Kidney (tissue), 22 donors: ENCODE measurements at places on chromosomes 12 and 14. TPM values are rescaled to one million over a fixed set of nuclear protein-coding genes. Genes with fewer than 3 reads are reported as not detected.

The ARG2 gene
- 19.2 TPM for total RNA-seq

- H3K4me1 ChIP-seq: no peaks in the 10 kb centered on the region
- DNase-seq: no peak
- H3K4me3 ChIP-seq: no peak overlapping the region
- H3K36me3 ChIP-seq: no peaks in the 10 kb centered on the region
- H3K27me3 ChIP-seq: no peaks in the 10 kb centered on the region
Observed at GRCh38 chr12:91017511-91018263, 12.9 kb upstream of the EPYC start.

DNA sequence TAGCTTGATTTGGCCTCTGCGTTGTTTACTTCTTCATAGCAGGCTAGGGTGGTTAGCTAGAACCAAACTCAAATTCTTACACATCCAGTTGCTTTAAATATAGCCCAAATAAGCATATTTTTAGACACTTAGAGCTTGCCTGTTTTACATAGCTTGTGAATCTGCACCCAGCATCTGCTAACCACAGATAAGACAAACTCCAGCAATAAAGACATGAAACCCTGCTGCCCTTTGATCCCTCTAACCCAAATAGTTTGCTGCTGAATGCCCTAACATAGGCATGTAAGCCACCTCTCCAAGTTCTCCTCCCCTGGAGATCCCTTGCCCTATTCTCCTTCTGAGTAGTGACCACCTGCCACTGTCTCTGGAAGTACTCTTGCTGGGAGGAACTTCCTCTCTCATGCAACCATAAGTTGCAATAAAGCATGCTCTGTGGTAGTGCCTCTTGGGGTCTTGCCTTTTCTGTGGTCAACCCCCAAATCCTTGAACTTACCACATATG lies 185.6 kb downstream of the TMEM117 start:
- DNase-seq: no peak
- no peak overlapping the region for H3K4me3 ChIP-seq
- H3K27me3 ChIP-seq: no peaks in the 10 kb centered on the region
- H3K4me1 ChIP-seq: no peaks in the 10 kb centered on the region
- no peaks in the 10 kb centered on the region for H3K36me3 ChIP-seq

The PRKAG1 gene
- total RNA-seq: 57.1 TPM

The CMA1 gene
- total RNA-seq: 2.1 TPM

DNA sequence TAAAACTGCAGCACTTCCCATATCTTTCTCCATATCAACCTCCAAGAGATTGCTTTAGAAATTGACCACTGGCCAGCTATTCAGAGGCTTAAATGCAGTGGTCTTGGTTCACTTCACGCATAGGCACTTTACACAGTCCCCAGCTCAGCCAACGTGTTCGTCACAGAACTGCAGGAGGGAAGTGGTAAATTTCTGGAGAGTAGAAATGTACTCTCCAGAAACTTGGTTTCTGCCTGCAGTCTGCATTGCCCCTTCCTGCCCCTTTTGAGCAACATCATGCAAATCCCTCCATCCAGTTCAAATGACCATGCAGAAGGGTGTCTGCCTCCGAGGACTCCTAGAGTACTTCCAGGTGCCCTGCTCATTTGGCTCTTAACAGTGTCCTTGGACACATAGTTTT lies 42.7 kb upstream of the NEDD1 start:
- no peak for DNase-seq
- H3K27ac ChIP-seq: no peak overlapping the region
- H3K4me3 ChIP-seq: no peak overlapping the region
- H3K27me3 ChIP-seq: no peaks in the 10 kb centered on the region
- no peaks in the 10 kb centered on the region for H3K4me1 ChIP-seq

The OR4E2 gene
- not detected for total RNA-seq

DNA sequence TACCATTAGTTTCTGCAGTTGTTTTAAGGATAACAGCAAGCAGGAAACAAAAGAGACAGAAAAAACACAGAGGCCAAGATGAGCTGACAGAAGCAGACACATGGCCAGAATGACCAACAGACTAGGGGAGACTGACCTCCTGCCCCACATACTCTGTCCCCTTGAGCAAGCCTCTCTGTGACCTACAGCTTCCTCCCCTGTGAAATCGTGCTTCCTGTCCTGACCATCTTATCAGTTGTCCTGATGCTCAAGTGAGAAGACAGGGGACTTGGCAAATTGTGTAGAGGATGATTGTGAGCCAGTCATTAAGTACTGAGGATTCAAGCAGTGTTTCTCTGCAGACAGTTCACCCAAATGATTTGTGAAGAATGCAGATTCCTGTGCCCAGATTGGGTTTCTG lies 229.0 kb downstream of the SLC41A2 start:
- no peak for DNase-seq
- H3K27me3 ChIP-seq: no peaks in the 10 kb centered on the region
- no peak overlapping the region for H3K4me3 ChIP-seq
- H3K4me1 ChIP-seq: no peaks in the 10 kb centered on the region

The SYNDIG1L gene
- 0.13 TPM for total RNA-seq

The PMCH gene
- total RNA-seq: not detected

- H3K4me1 ChIP-seq: no peaks in the 10 kb centered on the region
- no peaks in the 10 kb centered on the region for H3K27me3 ChIP-seq
- H3K27ac ChIP-seq: no peak overlapping the region
- H3K36me3 ChIP-seq: no peaks in the 10 kb centered on the region
- DNase-seq: no peak
Observed at GRCh38 chr12:94731733-94732360, 81.5 kb upstream of the TMCC3 start.

The SLC6A15 gene
- total RNA-seq: 0.28 TPM

- no peak overlapping the region for H3K4me3 ChIP-seq
- DNase-seq: no peak
- no peak overlapping the region for H3K27ac ChIP-seq
- H3K4me1 ChIP-seq: no peaks in the 10 kb centered on the region
- no peaks in the 10 kb centered on the region for H3K27me3 ChIP-seq
Observed at GRCh38 chr14:48253020-48253419, 577.6 kb upstream of the MDGA2 start.

- H3K36me3 ChIP-seq: no peaks in the 10 kb centered on the region
- H3K4me1 ChIP-seq: no peaks in the 10 kb centered on the region
- DNase-seq: no peak
- H3K27ac ChIP-seq: no peak overlapping the region
- no peaks in the 10 kb centered on the region for H3K27me3 ChIP-seq
Observed at GRCh38 chr12:115468087-115468510, 784.1 kb upstream of the TBX3 start.

DNA sequence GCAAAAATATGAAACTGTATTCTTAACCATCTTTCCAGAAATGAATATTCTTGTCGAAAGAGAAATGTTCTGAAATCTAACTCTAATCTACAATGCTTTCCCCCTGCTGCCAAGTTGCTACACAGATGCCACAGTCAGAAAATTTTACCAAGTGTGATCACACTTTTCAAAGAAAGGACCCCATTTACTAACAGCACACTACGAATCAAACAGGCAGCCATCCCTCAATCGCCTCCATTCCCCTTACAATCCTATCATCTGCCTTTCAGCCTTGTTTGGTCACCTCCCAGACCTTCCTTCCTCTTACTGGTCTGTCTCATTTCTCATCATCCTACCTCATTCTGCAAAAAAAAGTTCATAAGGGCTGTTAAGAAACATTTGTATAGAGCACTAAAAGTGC lies 190.1 kb downstream of the MED13L start:
- DNase-seq: no peak
- no peak overlapping the region for H3K4me3 ChIP-seq
- H3K4me1 ChIP-seq: peaks cover 10% of the 10 kb centered on the region
- no peak overlapping the region for H3K27ac ChIP-seq

The PABPN1 gene
- total RNA-seq: 145 TPM

The SLC10A1 gene
- not detected for total RNA-seq

DNA sequence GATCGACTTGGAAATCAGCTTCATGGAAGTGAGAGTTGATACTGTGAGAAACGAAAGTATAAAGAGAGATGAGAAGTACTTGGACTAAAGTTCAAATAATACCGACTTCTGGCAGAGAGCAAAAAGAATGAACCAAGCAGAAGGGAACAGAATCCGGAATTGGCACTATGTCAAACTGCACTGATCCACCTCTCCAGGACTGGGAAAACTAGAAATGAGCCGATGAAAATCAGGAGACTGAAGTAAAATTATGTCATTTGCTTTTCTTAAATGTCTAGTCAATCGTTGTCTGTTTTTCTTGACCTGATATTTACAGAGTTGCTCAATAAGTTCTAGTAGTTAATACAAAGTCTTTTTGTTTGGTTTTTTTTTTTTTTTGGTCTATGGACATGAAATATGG lies 163.0 kb upstream of the FOXG1 start:
- no peak for DNase-seq
- H3K4me3 ChIP-seq: no peak overlapping the region
- no peaks in the 10 kb centered on the region for H3K27me3 ChIP-seq

The PTPN21 gene
- 23.2 TPM for total RNA-seq

The TMEM233 gene
- 1.2 TPM for total RNA-seq
